ENCODE measurements at places on chromosomes 5 and 9.

GRCh38 chr5:90548069-90548593 lies 10.5 kb upstream of the ADGRV1 start:
- DNase-seq, result no peak

DNA sequence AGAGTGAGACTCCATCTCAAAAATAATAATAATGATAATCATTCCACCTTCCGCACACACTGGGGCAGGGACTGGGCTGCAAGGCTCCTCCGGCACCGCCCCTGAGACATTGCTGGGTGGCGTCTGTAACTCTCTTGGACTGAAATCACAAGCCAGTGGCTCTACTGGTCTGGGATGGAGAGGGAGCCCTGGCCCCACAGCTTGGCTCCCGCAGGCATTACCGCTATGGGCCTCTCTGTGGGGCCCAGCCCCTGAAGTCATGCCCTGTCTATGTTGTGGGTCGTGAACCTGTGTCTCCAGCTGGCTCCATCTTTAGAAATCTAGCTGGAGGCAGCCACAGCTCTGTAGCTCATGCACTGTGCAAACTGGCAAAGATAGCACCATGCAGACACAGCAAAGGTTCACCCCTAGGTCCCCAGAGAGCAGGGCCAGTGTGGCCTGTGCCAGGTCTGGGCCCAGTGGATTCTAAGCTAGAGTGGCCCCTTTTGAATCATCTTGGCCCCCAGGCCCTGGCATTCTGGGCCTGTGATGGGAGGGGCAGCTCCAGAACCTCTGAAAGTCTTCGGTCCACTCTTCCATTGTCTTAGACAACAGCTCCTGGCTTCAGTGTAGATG lies 36.1 kb upstream of the COL5A1 start:
- no peak for DNase-seq

DNA sequence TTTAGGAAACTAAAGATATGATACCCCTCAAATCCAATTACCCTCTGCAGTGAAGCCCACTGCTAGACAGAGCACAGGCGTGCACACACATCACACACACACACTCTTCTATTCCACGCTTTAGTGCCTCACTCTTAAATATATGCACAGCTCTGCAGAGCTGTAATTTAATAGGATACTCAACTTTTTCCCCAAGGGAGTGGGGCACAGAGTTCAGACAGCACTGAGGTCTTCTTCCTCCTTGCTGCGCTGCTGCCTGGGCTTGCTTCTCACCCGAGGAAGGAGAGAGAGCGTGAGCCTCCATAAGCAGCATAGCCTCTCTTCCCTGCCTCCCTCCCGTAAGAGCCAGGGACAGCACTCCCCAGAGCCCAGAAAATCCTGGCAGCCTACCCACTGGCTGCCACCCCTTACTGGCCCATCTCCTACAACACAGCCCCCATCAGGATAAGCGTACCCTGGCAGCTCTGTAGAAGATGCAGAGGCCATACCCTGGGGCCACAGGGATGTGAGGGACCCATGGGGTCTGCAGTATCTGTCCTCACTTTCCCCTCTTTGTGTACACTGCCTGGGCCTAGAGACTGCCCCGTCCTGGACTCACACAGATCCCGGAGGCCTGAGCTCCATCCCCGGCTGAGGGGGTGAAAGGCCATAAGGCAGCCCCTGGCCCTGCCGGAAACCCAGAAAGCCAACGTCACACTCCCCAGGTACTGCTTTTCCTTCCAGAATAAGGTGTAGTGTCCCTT lies 102.1 kb downstream of the C5orf15 start:
- DNase-seq, result no peak

DNA sequence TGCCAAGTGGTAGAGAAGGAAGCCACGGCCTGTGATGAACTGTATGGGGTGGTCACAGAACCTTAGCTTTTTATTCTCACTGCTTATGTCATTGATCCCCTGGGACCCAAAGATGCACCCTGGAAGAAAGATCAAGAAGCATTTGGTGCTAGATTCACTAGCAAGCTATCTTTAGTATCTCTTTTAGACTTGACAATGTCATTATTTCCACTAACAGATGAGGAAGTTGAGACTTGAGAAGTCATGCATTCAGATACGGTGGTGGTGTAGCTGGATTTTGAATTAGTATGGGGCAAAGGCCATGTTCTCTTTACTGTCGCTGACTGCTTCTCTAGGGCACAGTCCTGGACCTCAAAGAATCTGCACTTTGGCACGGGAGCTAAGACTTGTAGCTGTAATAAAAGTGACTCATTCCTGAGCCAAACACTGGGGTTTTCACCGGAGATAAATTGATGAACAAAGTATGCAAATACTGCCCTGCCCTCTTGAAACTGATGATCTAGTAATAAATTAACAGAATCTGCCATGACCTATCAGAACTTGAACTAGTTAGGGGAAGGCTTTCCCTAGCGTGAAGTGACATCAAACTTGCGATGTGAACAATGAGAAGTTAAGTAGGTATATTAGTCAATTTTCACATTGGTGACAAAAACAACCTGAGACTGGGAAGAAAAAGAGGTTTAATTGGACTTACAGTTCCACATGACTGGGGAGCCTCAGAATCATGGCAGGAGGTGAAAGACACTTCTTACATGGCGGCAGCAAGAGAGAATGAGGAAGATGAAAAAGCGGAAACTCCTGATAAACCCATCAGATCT lies 5.4 kb downstream of the GDA start:
- DNase-seq, result no peak

GRCh38 chr9:84235511-84235910 lies 105.0 kb downstream of the SLC28A3 start:
- no peak for DNase-seq

DNA sequence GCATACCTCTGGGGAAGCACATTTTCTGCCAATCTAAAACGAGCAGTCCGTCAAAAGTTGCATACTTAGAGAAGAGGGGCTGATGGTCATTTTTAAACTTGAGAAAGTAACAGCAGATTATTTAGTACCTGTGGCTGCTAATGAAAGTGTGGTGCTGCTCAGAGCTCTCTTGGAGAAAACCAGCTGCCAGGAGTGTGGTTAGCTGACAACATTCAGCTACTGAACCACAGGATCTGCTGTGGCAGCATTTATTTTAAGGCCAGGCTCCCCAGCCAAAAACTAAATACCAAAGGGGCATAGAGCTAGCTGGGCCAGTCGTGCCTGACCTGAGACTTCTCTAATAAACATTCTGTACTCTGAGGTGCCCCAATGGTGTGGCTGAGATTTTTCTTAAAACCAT lies 203.6 kb downstream of the EDIL3 start:
- no peak for DNase-seq

- DNase-seq, result no peak
These were observed 8.4 kb upstream of the SPATA31E1 start for GRCh38 chr9:87874304-87874623.

DNA sequence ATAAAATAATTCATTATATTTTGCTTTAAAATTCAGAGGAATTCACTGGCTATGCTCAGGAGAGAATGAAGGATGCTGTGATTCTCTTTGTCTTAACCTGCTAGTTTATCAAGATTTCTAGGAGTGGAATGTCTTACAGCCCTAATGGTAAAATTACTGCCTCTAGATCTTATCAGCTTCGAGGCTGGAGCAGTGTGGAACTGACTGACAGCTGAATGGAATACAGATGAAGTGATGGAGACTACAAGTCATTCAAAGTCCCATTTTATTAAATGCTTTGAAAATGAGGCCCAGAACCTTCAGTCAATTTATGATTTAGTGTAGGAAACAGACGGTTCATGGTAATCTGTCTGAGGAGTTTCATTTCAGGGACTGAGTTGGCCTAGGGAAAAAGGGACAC lies 202.1 kb downstream of the RFX3 start:
- DNase-seq, result no peak

DNA sequence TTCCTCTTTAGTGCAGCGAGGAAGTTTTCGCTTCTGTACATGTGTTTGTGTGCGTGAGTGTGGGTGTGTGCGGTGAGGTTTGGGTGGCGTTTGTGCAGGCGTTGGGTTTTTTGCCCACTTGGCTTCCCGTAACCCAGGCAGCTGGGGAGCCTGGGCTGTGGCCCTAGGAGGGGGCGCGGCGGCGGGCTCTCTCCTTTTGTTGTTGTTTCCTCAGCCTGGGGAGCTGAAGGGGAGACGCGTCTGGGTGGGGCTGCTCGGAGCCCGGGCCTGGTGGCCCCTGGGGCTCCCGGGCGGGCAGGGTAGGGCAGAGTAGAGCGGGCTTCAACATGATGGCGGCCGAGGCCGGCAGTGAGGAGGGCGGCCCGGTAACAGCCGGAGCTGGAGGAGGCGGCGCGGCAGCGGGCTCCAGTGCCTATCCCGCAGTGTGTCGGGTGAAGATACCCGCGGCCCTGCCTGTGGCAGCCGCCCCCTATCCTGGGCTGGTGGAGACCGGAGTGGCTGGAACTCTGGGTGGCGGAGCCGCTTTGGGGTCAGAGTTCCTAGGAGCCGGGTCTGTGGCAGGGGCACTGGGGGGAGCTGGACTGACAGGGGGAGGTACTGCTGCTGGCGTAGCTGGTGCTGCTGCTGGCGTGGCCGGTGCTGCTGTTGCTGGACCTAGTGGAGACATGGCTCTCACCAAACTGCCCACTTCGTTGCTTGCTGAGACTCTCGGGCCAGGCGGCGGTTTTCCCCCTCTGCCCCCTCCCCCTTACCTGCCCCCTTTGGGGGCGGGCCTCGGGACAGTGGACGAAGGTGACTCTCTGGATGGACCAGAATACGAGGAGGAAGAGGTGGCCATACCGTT lies 665 bp downstream of the RASA1 start:
- peak; percentile 52 for DNase-seq

GRCh38 chr5:124342986-124343385 lies 403.5 kb downstream of the ZNF608 start:
- no peak for DNase-seq

DNA sequence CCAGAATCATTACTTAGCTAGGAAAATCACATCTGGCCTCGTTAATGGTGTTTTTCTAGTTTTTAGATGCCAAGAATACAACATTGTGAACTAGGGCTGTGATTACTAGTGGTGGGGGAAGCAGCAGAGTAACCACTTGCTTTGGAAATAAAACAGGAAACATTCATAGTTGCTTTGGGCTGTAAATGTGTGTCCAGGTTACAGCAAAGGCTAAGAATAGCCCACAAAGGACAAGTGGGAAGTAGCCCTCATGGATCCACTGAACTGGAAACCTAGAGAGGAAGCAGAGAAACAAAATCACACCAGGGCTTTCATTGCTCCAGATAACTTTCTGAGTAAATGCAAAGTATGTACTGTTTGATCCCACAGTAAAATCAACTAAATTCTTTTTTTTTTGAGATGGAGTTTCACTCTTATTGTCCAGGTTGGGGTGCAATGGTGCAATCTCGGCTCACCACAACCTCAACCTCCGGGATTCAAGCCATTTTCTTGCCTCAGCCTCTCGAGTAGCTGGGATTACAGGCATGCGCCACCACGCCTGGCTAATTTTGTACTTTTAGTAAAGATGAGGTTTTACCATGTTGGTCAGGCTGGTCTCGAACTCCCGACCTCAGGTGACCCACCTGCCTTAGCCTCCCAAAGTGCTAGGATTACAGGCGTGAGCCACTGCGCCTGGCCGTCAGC lies 56.2 kb upstream of the TNFSF15 start:
- DNase-seq, result no peak

- no peak for DNase-seq
These were observed 499.7 kb downstream of the SLCO4C1 start for GRCh38 chr5:101796427-101796826.
